ENCODE measurements at places on chromosomes 7 and 10. TPM values are rescaled to one million over a fixed set of nuclear protein-coding genes. Genes with fewer than 3 reads are reported as not detected.

The CPXM2 gene
- 4.7 TPM for total RNA-seq

The HOXA4 gene
- total RNA-seq: not detected

The COA1 gene
- total RNA-seq: 46.0 TPM

The C10orf62 gene
- not detected for total RNA-seq

The SBDS gene
- 62.5 TPM for total RNA-seq

The MMP21 gene
- total RNA-seq: not detected

The LBX1 gene
- total RNA-seq: not detected

The PLAC9 gene
- total RNA-seq: 4.2 TPM

The VSTM4 gene
- total RNA-seq: not detected

The GPR22 gene
- total RNA-seq: not detected

The CACNB2 gene
- 0.36 TPM for total RNA-seq

The ARHGEF35 gene
- total RNA-seq: 0.93 TPM

The CUTC gene
- 9.3 TPM for total RNA-seq

The SKIDA1 gene
- under 0.01 TPM for total RNA-seq

The PRSS58 gene
- total RNA-seq: not detected

The TMEM248 gene
- total RNA-seq: 120 TPM

The AGAP6 gene
- 5.8 TPM for total RNA-seq

The THNSL1 gene
- 5.7 TPM for total RNA-seq

The CCDC136 gene
- total RNA-seq: 3.1 TPM

The MICALL2 gene
- total RNA-seq: 13.9 TPM

The HGF gene
- under 0.01 TPM for total RNA-seq

The LFNG gene
- total RNA-seq: 5.0 TPM

The ACBD7 gene
- total RNA-seq: under 0.01 TPM

The NHLRC2 gene
- total RNA-seq: 12.7 TPM

The GJD4 gene
- not detected for total RNA-seq

The LRIT2 gene
- total RNA-seq: not detected

The ANKRD61 gene
- not detected for total RNA-seq

The PDZD7 gene
- 2.5 TPM for total RNA-seq

The TAS2R39 gene
- total RNA-seq: not detected

The GPR26 gene
- not detected for total RNA-seq

The PPP1R9A gene
- total RNA-seq: 1.00 TPM

The ASAH2 gene
- 3.1 TPM for total RNA-seq

The SERPINE1 gene
- total RNA-seq: 46.2 TPM
